Suppressor macrophage treated with lipopolysaccharide for 4 hours (primary cell): ENCODE measurements at places on chromosomes 5 and 9.

GRCh38 chr9:95551406-95551805, 34.6 kb upstream of the PTCH1 start:
- DNase-seq, result no peak

DNA sequence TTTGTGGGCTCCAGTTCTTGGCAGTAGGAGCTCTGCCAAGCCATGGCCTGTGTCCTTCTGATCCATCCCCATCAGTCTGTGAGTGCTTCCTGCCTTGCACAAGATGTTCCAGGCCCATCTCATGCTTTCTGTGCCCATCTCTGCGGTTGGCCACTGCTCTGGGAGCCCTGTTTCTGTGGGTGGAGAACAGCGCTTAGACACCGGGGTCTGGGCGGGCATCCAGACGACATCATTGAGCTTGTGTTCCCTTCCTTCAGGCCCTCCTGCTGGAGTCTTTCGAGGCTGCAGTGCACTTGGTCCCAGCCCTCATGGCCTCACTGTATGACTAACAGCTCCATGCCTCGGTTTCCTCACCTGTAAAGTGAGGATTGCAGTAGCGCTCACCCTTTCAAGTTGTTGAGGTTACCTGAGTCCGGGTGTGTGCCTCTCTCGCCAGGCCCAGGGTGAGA, 14.9 kb upstream of the CARD19 start:
- DNase-seq, result no peak

GRCh38 chr5:14247054-14247386, 103.9 kb downstream of the TRIO start:
- no peak for DNase-seq

GRCh38 chr9:89759572-89759971, 154.8 kb downstream of the GADD45G start:
- DNase-seq, result no peak

GRCh38 chr9:15725953-15726352, 173.1 kb downstream of the CCDC171 start:
- DNase-seq, result no peak
